ENCODE measurements at places on chromosomes 4 and X. TPM values are rescaled to one million over a fixed set of nuclear protein-coding genes. Genes with fewer than 3 reads are reported as not detected.

Gene LRAT
- 6.3 TPM for polyA plus RNA-seq

Gene CENPVL1
- not detected for polyA plus RNA-seq

Gene ELK1
- polyA plus RNA-seq = 20.2 TPM

Gene TSPAN7
- polyA plus RNA-seq = 26.2 TPM

Gene LAMTOR3
- polyA plus RNA-seq = 26.3 TPM

Gene RAB40AL
- 0.53 TPM for polyA plus RNA-seq

Gene GYPB
- polyA plus RNA-seq = not detected

Gene FOXR2
- polyA plus RNA-seq = not detected

Gene DNAAF6
- not detected for polyA plus RNA-seq

Gene HTN1
- not detected for polyA plus RNA-seq

Gene TMEM31
- not detected for polyA plus RNA-seq

Gene GC
- 3,030 TPM for polyA plus RNA-seq

Gene LRP2BP
- polyA plus RNA-seq = 0.09 TPM

Gene UGT2B15
- polyA plus RNA-seq = 75.8 TPM

Gene VCX2
- polyA plus RNA-seq = not detected

Gene TRIM61
- 0.13 TPM for polyA plus RNA-seq

Gene ZC4H2
- polyA plus RNA-seq = 2.9 TPM

Gene VSIG1
- polyA plus RNA-seq = not detected

Gene HAND2
- polyA plus RNA-seq = 2.9 TPM

Gene RADX
- polyA plus RNA-seq = 0.46 TPM

Gene VCX3A
- not detected for polyA plus RNA-seq

Gene NEUROG2
- polyA plus RNA-seq = not detected

Gene FAT4
- 0.90 TPM for polyA plus RNA-seq

Gene MAGEB10
- polyA plus RNA-seq = not detected

Gene STOX2
- 1.6 TPM for polyA plus RNA-seq

Gene CT55
- polyA plus RNA-seq = not detected

Gene CTSO
- 25.9 TPM for polyA plus RNA-seq

Gene GPC4
- 1.0 TPM for polyA plus RNA-seq

Gene AFM
- 232 TPM for polyA plus RNA-seq

Gene HMX1
- not detected for polyA plus RNA-seq

Gene LDOC1
- polyA plus RNA-seq = 2.9 TPM

Gene PNCK
- not detected for polyA plus RNA-seq

Gene F11
- polyA plus RNA-seq = 100 TPM

Gene TBC1D9
- polyA plus RNA-seq = 1.4 TPM

Gene PPP1R2C
- not detected for polyA plus RNA-seq

Gene MTNR1A
- not detected for polyA plus RNA-seq

Gene VEGFC
- polyA plus RNA-seq = 1.8 TPM

Gene CT45A8
- polyA plus RNA-seq = not detected

Gene RNF128
- polyA plus RNA-seq = 23.1 TPM

Gene ITM2A
- 3.6 TPM for polyA plus RNA-seq

Gene ADH7
- polyA plus RNA-seq = not detected

Gene CYBB
- 2.8 TPM for polyA plus RNA-seq
